Activated B cell treated with CpG ODN at 0.5 μM for 24 hours (primary cell): ENCODE measurements at places on chromosomes 12 and 14. TPM values are rescaled to one million over a fixed set of nuclear protein-coding genes. Genes with fewer than 3 reads are reported as not detected.

DNA sequence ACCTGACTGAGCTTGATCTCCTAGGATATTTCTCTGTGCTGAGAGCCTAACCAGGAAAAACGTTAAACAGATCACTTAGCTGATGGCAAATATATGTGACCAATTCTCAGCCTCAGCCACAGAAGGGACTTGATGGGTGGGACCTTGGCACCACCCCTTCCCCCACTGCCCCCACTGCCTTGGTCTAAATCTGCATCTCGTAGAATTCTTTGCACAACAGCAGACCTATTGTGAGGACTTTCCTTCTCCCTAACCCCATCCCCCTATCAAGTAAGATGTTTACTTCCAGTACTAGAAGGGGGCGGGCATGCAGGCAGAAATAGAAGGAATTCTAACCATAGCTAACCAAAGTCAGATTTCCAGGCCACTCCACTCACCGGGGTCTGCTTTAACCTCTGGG is 313.2 kb downstream of the PCNX1 start:
- H3K27me3 ChIP-seq, result no peaks in the 10 kb centered on the region
- no peaks in the 10 kb centered on the region for H3K4me1 ChIP-seq
- DNase-seq, result no peak
- H3K27ac ChIP-seq, result no peak overlapping the region
- H3K4me3 ChIP-seq, result no peak overlapping the region
- no peaks in the 10 kb centered on the region for H3K36me3 ChIP-seq

- no peak overlapping the region for H3K4me3 ChIP-seq
- no peak for DNase-seq
- H3K36me3 ChIP-seq, result peaks cover 59% of the 10 kb centered on the region
- H3K4me1 ChIP-seq, result peaks cover 10% of the 10 kb centered on the region
- peak overlapping the region; percentile 18 for H3K27ac ChIP-seq
- H3K27me3 ChIP-seq, result no peaks in the 10 kb centered on the region
Observed at GRCh38 chr12:51307655-51308593, 16.1 kb downstream of the BIN2 start.

- no peak for DNase-seq
- H3K27me3 ChIP-seq, result no peaks in the 10 kb centered on the region
- H3K36me3 ChIP-seq, result peaks cover 30% of the 10 kb centered on the region
- no peak overlapping the region for H3K27ac ChIP-seq
- H3K4me3 ChIP-seq, result no peak overlapping the region
Observed at GRCh38 chr12:123472438-123472849, 14.5 kb downstream of the SNRNP35 start.

- H3K27me3 ChIP-seq, result peaks cover 21% of the 10 kb centered on the region
- no peak overlapping the region for H3K4me3 ChIP-seq
- no peak for DNase-seq
- H3K27ac ChIP-seq, result no peak overlapping the region
- H3K4me1 ChIP-seq, result no peaks in the 10 kb centered on the region
Observed at GRCh38 chr12:52501490-52501889, 8.4 kb upstream of the KRT6A start.

DNA sequence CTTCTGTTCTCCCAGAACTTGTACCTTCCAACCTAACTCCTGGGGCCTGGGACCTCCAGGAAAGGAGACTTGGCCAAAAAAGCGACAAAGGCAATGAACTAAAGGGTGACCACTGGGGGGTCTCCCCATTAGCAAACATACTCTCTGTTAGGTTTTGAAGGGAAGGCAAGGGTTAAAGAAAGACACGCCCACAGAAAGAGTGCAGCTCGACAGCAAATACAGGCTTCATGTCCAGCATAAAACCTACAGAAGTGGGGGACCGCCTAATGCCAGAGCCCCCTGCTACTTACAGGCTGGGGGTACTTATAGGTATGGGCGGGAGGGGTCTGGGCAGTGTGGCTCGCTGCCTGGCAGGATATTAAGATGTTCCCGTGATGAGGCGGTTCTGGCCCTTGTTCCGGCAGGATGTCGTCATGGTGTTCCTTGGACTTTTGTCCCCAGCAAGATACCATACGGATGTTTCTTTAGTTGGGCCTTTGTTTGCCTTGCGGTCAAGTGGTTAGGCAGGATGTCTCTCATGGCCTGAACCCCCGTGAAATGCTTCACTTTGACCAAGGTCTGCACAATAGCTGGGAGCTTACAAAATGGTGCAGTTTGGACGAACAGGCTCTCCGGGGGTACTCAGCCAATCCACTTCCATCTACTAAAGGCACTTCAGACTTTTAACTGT is 53.4 kb downstream of the PRMT8 start:
- H3K4me1 ChIP-seq, result no peaks in the 10 kb centered on the region
- H3K27ac ChIP-seq, result no peak overlapping the region
- peaks cover 19% of the 10 kb centered on the region for H3K27me3 ChIP-seq
- no peak overlapping the region for H3K4me3 ChIP-seq
- H3K36me3 ChIP-seq, result no peaks in the 10 kb centered on the region
- DNase-seq, result no peak

GRCh38 chr12:50110762-50111351 is 1.2 kb upstream of the COX14 start:
- H3K4me1 ChIP-seq, result peaks cover 59% of the 10 kb centered on the region
- DNase-seq, result peak; percentile 58
- H3K27ac ChIP-seq, result peak overlapping the region; percentile 95
- H3K27me3 ChIP-seq, result no peaks in the 10 kb centered on the region
- H3K4me3 ChIP-seq, result peak overlapping the region; percentile 97

DNA sequence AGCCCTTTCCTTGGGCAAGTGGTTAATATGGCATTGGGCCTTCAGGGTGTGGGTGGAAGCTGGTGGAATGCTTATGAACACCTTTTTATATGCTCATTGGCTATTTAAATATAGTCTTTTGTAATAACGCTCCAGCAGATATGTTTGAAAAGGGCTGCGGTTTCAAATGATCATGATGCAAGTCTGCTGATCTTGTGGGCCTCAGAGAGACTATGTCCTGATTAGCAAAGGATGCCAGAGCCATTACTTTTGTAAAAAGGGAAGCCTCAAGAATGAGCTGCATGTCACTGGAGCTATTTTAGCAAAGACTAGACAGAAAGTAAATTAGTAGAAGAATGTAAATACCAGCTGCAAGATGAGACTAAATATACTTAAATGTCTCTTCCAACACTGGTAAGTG is 200.5 kb downstream of the GXYLT1 start:
- no peak overlapping the region for H3K4me3 ChIP-seq
- no peaks in the 10 kb centered on the region for H3K4me1 ChIP-seq
- DNase-seq, result no peak

The TAS2R31 gene
- total RNA-seq, result 4.3 and 5.3 TPM in 2 replicates
